Right atrium auricular region (tissue), 2 donors: ENCODE measurements at places on chromosomes 1 and 21.
A peak's percentile ranks its signal among the peaks of the same experiment; 100 is the strongest.

- no peak for DNase-seq
These were observed 171.4 kb upstream of the GORAB start for GRCh38 chr1:170360601-170361000.

DNA sequence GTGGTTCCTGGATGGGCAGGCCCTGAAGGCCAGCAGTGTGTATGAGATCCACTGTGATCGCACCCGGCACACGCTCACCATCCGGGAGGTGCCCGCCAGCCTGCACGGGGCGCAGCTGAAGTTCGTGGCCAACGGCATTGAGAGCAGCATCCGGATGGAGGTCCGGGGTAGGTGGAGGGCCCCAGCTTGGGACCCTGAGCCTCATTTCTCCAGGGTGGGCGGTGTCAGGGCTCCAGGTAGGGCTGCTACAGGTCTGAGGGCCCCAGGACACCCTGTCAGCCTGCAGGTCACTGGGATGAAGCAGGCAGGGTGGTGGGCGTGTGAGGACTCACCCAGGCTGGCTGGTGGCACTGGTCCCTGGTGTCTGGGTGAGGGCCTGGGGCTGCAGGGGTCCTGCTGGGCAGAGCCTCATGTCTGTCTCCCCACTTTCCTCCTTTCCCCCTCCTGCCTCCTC lies 7.8 kb downstream of the OBSCN start:
- DNase-seq, result peak; percentile 53

DNA sequence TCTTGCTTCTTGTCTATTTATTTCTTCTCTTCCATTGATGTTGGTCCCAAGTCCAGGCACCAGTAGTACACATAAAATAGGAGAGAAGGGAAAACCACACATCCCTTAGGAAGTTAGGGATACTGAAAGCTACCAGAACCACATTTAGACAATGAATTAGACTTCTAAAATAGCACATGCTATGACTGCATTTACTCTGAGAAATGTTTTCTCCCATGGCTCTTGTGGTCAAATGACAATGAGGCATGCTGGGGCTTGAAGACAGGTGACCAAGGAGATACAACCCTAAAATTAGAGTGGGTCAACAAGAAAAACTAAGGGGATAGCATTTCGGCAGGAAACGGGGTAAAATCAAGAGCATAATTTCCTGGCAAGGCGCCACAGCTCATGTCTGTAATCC lies 17.1 kb downstream of the MTOR start:
- DNase-seq, result no peak

DNA sequence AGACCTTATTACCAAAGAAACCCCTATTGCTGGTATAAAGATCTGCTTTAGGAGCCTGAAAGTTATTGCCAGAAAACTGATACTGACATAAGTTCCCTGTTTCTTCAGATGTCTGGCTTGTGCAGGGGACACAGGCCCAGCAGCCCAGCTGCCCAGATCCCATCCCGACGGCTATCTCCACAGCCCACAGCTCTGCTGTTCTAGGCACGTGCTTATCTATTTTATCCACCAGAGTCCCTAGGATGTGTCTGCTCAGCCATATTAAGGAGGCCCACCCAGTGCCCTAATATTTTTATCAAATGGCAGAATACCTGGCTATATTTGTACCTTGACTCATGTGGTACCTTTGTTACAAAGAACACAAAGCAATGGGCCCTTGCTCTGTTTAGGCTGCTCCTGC lies 58.9 kb downstream of the DDX20 start:
- DNase-seq, result no peak

- DNase-seq, result no peak
These were observed 23.2 kb upstream of the LRP8 start for GRCh38 chr1:53350853-53351767.

- no peak for DNase-seq
These were observed 8.2 kb downstream of the SLC19A1 start for GRCh38 chr21:45533846-45534635.

DNA sequence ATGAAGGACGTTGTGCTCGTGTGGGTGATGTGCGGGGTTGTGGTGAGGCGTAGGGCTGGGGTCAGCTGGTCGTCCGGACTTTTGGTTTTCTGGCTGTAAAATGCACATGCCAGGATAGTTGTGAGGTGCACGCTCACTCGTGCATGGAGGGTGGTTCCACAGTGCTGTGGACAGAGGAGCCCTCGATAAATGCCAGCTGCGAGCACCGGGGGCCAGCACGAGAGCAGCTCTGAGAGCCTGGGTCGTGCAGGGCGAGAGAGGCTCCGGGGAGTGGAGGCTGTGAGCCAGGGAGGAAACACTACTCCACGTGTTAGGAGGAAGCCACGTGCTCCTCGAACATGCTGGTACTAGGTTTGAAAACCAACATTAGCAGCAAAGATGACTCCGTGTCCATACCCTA lies 39.4 kb downstream of the COL18A1 start:
- no peak for DNase-seq

DNA sequence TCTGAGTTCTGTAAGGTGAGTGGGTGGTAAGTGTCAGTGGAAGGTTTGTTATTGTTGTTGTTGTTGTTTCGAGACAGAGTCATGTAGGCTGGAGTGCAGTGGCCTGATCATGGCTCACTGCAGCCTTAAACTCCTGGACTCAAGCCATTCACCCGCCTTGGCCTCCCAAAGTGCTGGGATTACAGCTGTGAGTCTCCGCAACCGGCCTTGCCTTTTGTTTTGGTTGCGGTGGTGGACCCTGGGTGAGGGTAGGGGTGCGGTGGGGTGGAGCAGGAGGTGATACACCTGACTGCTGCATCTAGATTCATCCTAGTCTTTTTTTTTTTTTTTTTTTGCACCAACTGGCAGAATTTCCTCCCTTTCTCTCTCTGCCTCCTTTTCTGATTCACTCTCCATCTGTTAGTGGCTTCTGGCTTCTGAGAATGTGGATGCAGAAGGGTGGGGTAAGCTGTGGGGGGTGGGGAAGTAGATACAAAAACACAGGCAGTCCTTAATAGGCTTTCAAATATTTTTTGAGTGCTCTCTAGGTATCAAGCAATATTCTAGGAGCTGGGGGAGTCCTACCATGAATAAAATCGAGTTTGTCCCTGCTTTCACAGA lies 4.6 kb upstream of the GMEB1 start:
- DNase-seq, result no peak

DNA sequence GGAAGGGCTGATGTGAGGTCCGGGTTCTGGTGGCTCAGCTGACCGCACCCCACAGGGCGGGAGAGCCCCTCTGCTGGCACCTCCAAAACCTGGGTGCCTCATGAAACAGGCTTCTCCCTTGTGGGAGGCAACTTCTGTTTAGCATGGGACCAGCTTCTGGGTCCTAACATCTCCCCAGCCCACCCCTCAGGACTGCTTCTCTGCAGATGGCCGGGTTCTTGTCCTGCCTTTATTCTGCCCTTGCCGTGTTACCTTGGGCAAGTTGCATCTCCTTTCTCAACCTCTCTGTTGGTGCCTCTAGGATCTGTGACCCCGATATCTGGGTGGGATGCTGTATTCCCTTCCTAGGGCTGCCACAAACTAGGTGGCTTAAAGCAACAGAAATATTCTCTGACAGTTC lies 15.0 kb upstream of the TTC22 start:
- no peak for DNase-seq

GRCh38 chr1:67788238-67788790 lies 45.0 kb downstream of the GNG12 start:
- DNase-seq, result no peak

- DNase-seq, result no peak
These were observed 11.7 kb downstream of the FAM151A start for GRCh38 chr1:54611621-54612020.

- DNase-seq, result no peak
These were observed at the start of gene TTC22 for GRCh38 chr1:54800899-54801759. Gene TTC22 (minus strand): TSS chr1:54801323. CDS start chr1:54801163, 160 bp downstream.

DNA sequence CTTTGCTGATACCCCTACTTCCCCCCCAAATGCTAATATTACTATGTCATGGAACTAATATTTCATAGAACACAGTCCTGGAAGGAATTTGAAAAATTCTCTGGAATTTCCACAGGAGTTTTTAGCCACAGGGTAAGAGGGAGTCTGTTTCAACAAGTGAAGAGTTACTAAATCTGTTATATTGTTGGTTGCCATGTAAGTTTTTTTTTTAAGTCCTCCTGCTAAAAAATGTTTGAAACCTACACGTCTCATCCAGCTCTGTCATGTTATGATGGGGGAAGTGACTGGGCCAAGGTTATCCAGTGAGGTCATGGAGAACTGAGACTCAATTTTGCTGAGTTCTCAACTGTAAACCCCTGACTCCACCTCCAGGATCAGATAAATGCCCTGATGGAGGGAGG lies 60.8 kb upstream of the USP24 start:
- DNase-seq, result no peak

GRCh38 chr1:202101184-202101583 lies 21.5 kb upstream of the GPR37L1 start:
- DNase-seq, result no peak

GRCh38 chr1:205693421-205693991 lies 13.2 kb upstream of the SLC45A3 start:
- DNase-seq, result no peak

DNA sequence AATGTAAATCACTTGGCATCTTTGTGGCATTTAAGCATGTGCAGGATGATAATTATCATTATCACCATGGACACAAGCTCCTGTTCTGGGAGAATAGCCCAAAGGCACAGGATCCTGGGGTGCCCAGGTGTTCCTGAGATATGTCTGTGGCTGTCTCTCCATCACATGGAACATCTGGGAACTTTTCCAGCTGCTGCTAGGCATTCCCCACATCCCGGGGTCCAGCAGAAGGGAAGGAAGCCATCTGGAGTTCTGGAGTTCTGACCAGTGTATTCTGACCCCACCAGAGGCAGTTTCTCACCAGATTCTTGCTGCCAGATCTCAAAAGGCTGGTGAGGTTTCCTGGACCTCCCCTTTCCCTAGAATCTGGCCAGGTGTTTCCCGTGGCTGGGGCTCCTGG lies 259.7 kb upstream of the VAMP3 start:
- no peak for DNase-seq

DNA sequence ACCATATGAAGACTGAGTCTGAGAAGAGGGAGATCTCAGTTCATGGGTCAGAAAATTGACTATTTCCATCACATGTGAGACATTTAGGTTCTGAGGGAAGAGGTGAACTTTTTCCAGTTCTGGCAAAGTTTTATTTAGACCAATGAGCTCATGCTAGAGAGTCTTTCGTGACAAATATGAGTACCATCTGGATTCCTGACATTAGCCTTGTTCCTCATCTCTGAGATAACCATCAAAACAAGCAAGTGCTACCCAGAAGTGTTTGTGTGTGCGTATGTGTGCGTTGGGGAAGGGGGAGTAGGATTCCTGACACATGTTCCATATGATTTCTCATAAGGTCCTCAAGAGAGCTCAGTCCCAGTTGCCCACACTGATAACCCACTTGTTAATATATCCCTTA lies 120.6 kb downstream of the FASLG start:
- no peak for DNase-seq

GRCh38 chr1:179776831-179777230 lies 33.7 kb downstream of the FAM163A start:
- no peak for DNase-seq

DNA sequence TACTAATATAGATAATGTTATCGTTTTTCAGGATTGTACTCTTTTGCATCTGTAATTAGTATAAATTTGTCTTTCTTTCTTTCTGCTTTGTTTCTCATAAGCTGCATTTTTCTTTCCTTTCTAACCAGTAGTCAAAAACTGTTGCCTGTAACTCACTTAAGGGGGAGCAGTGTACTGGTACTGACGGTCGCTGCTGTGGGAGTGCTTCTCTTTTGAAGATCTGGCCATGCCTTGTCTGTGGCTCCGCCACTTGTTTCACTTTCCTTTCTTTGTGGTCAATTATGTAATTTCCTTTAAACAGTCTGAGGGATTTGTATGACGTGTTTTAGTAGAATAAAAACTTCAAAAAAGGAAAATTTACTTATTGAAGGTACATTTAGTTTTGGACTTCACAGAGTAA lies 37.0 kb downstream of the MIA3 start:
- no peak for DNase-seq

- no peak for DNase-seq
These were observed 40.1 kb downstream of the ZNF281 start for GRCh38 chr1:200369706-200370105.

DNA sequence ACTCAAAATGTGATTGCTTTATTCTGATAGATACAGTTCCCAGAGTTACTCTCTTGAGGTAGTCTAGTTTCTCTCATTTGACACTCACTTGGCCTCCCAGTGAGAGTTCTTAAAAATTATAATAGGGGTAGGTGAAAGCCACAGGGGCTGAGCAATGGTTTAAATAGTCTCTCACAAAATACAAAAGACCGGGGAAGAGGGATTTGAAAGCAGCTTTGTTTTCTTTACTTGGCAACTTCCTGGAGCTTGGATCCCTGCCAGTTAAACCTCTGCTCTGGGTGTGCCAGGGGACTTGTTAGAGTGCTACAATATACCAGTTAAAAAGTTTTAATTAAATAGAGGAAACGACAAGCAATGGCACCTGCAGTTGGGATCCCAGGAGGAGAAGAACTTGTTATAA lies 31.7 kb downstream of the OR13G1 start:
- no peak for DNase-seq

DNA sequence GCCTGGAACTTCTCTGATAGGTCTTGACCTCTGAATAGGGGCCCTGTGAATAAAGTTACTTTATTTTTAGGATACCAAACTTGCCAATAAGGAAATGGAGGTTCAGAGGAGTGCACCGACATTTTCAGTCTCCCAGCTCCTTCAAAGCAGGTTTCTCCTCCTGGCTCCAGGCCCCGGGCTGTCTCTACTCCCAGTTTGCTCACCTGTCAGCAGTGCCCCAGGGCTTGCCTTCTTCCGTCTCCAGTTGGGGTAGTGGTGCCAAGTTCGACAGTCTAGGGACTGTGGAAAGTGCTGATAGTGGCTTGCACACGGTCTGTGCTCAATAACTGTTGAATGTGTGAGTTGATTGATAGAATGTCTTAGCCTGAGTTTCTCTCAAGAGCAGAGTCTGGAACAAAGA lies 149.2 kb downstream of the ACTL8 start:
- no peak for DNase-seq

DNA sequence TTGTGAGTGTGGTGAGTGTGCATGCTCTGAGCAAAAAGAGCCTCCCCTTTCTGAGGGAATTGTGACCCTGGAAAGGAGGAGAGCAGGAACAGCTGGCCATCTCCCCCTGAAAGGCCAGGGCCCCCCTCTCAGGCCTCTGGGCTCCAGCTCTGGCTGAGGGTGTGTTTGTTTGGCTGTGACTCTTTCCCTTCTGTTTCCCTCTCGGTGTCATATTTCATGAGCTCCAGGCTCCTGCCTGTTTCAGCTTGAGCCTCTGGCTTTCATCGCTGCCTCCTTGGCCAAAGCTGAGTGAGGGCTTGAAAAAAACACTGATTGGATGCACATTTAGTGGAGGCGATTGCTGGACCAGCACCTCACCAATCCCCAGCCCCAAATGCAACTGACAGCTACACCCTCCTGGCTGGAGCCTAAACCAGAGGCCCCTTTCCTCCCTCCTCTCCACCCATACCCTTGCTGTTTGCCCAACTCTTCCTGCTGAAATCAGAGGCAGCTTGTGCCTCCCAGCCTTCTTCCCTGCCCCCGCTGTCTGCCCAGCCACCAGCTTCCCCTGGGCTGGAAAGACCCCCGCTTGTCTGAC lies 64.1 kb downstream of the DDR2 start:
- DNase-seq, result peak; percentile 82
